ENCODE measurements at places on chromosomes 3 and 15.

- DNase-seq = no peak
These were observed 810.2 kb downstream of the TUSC7 start for GRCh38 chr3:117519776-117520175.

GRCh38 chr3:191296041-191296541 lies 33.1 kb upstream of the CCDC50 start:
- peak; percentile 96 for DNase-seq

GRCh38 chr3:189301479-189301878 lies 129.7 kb downstream of the TPRG1 start:
- no peak for DNase-seq

DNA sequence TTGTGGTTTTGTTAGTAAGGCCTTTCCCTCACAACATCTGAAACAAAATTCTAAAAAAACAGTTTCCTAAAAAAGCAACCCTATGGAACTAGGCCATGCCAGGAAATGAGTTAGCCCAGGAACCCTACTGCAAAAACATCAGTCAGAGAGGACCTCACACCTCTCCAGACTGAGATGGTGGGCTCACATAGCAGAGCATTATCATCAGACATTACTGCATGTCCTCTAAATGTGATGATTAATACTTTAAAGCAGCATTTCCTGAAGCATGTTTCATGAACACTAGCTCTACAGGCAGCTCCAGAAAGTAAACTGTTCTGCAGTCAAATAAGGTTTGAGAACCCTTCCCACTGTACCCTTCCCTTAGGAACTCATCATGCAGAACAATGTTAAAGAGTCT lies 232.3 kb upstream of the MRPL3 start:
- no peak for DNase-seq

DNA sequence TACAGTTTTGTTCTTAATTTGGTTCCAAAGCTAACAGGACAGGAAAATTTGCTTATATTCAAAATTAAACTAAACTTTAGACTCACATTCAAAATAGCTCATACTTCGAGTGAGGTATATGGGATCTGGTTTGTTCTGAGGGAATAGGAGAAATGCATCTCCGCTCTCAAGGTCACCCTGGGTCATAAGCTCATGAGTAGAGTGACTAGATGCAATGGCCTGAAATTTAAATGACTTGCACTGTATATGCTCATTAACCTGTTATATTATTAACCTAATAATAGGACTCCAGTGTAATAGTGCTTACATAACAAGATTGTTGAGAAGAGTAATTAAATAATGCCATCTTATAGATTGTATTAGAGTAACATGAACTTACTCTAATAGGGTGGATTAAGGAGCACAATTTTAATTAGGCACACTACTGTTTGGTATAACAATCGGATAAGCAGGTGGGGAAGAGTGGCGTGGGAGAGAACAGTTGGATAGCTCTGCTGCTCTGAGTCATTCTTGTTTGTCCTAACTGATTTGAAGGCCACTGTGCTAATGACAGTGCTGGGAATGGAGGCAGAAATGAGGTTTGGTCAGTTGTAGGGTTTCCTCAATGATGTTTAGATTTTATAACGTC lies 5.2 kb downstream of the NKTR start:
- DNase-seq = no peak

DNA sequence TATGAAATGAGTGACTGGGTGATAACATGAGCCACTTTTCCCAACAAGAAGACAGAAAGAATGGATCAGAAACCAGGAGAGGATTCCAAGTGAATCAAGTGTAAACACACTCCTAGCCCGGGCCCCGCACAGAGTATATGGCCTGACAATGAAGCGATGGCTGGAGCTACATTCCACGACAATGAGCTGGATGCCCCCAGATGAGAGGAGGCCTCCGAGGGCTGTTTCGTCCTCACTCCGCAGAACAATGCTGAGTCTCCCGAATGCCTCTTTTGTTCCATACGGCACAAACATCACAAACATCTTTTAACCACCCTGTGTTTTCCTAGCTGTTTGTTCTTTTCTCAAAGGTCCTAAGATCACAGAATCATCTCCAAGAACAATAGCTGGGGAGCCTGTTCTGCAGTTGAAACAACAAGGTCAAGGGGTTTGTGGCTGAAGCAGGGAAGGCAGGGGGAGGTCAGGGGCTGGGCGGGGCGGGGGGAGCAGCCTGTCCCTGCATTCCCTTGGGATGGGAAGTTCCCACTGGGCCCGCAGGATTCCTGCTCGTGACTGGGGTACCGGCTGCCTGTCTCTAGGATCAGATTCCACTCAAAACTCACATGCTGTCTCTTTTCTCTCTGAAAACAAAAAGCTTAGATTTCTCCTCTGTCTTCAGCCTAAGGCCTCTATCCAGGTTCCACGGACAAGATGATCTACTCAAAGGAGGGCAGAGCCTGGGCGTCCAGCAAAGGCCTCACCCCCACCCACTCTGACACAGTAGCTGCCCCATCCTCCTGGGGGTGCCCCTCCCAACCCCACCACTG lies 151.3 kb downstream of the XXYLT1 start:
- DNase-seq = no peak

GRCh38 chr3:108494906-108495531 lies 15.4 kb downstream of the MYH15 start:
- DNase-seq = no peak

DNA sequence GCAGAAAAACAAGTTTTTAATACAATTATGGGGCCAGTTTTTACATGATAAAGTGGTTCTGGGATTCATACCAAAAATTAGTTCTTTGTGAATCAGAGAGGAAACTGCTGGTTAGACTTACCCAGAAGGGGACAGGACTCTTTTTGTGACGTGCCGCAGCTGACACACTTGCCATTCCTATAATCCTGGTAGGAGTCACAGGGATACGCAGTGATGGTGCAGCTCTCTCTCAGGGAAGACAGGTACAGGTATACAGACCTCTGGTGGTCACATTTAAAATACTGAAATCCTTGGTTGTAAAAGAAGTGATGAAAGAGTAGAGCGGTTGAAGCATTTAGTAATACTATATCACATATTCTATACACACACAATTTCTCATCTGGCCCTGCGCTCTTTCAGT lies 20.2 kb upstream of the TMEM41A start:
- no peak for DNase-seq

- DNase-seq = no peak
These were observed 5.2 kb upstream of the EIF1B start for GRCh38 chr3:40304352-40304751.

DNA sequence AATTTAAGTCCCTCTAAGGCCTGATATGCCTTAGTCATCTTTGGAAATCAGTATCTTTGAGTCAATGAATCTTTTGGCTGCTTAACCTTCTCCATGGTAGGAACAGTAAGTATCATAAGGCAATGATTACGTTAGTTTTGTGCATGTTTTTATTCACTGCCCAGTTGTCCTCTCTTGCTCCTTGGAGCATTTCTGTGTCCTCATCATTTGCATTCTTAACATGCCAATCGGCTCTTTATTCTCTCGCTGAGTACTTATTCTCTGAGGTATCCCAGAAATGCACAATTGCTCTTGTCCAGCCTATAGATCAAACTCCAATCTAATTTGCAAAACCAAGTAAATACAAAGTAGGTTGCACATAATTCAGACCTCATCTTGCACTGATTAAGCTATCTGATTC lies 405.0 kb upstream of the IL12A start:
- no peak for DNase-seq

GRCh38 chr3:100516232-100516631 lies 23.8 kb downstream of the TMEM45A start:
- no peak for DNase-seq

GRCh38 chr3:69439643-69440270 lies 53.9 kb upstream of the FRMD4B start:
- peak; percentile 25 for DNase-seq

- DNase-seq = peak; percentile 40
These were observed 10.2 kb downstream of the MRPS22 start for GRCh38 chr3:139353920-139354556.

DNA sequence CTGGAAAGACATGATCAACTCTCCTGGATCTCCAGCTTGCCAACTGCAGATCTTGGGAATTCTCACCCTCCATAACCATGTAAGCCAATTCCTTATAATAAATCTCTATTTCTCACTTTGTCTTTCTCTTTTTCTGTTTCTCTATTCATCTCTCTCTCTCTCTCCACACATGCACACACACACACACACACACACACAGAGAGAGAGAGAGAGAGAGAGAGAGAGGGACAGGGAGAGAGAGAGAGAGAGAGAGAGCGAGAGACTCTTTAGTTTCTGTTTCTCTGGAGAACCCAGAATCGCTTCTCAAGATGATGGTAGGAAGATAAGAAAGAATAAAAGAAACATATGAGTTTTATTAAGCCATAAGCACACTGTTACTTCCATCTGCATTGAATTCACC lies 111.9 kb downstream of the BCHE start:
- no peak for DNase-seq

DNA sequence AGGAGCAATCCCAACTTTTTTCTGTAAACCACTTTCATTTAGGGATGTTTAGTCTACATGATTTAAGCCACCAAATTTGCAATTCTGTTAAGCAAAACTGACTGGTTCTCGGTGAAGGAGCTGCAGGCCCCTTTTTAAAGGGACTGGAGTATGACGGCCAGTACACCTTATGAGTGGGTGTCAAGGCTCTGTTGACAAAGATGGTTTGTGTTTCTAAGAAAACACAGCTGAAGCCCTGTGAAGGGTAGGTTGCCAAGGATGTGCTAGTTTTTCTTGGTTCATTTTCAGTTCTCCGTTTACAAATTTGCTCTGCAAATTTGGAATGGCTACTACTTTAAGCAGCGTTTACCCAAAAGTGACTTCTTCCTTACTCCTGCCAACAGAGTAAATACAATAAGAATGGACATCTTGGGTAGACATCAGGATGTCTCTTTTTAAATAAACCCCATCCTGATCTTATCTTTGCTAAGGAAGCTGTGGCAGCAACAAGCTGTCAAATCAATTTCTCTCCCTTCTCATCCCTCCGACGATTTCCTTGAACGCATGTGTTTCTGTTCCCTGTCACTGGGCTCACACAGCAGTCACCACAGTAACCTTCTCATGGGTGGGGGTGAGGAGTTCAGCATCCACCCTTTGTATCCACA lies 58.2 kb upstream of the CMTM8 start:
- no peak for DNase-seq

DNA sequence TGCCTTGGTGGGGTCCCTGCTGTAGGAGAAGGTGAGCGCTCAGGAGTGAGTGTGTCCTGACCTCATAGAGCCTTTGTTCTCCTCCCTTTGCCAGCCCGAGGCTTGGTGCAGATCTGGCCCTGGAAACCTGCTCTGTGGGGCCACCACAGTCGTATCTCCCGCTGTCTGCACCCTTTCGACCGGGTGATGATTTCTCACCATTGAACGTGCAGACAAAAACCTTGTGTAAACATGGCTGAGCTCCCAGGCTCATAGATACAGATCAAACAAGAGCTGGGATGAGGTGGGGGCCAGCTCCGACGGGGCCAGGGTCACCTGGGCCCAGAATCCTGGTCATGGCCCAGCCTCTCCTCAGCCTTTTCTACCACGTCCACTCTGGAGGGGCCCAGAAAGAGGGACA lies 34.6 kb upstream of the ESYT3 start:
- no peak for DNase-seq

DNA sequence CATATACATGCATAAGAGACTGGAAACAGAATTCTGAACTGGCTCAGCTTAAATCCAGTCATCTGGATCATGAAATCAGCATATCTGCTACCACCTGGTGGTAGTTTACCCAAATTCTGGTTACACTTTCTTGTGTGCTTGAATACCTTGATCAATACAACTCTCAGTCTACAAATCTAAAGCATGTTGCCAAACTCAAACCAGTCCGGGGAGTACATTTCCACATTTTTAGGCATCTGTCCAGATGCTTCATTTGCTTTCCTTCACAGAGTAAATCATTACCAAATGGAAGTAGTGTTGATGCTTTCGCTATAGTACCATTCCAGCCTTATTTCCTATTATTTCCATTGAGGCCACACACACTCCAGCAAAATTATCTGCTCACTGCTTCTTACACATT lies 126.4 kb downstream of the P2RY1 start:
- DNase-seq = peak; percentile 1

DNA sequence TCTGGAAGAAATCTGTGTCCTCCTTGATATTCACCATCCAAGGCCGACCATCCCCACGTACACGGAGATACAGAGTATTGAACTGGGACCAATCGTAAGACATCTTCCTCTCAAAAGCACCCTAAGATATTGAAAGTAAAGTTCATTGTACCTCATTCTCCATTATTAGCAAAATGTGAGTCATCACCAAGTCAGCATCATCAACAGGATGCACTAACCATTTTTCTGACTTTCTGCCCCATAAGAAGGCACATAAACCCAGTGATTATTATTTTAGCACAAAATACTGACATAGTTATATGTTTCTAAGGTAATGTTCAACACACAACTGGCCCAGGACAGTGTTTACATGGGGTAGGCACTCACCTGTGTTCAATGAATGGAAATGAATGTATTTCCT lies 7.4 kb downstream of the NDUFAF1 start:
- DNase-seq = no peak

GRCh38 chr3:34844323-34844620 lies 795.1 kb upstream of the ARPP21 start:
- DNase-seq = no peak

DNA sequence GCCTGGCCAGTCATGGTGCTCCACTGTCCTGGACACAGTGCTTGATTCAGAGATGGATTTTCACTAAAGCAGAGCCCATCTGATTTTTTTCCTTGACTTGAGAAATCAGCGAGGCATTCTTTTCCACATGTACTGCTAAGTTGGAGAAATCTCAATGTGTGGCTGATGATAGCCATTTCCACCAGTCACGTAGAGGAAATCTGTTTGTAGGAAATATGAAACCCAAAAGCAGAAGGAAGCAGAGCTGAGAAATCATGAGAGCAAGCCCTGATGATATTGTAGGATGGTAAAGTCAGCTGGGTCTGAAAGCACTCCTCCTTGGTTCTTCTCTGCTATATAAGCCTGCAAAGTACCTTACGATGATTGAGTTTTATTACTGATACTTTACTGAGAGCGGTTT lies 1233.4 kb downstream of the ROBO2 start:
- no peak for DNase-seq

GRCh38 chr3:49012441-49013017 lies 5.3 kb downstream of the WDR6 start:
- no peak for DNase-seq

DNA sequence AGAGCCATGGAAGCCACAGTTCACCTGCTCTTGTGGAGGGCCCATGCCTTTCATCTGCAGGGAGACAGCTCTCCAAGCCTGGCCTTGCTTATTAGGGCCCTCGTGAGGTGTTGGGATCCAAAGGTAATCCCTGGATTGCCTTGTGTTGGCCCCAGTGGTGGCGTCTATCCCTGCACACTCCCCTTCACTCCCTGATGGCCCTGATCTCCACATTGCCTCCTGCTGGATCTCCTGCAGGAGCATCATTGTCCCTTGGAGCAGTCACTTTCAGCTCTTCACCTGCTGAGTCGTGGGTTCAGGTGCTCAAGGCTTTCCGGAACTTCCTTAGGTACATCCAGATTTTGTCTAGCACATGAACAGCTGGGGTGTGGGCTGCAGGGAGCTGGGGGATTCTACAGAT lies 7.0 kb downstream of the PPCDC start:
- DNase-seq = no peak

- peak; percentile 9 for DNase-seq
These were observed 17.4 kb downstream of the SLC35A5 start for GRCh38 chr3:112579232-112579631.
